ENCODE measurements at places on chromosomes 11 and 22.

- DNase-seq: no peak
These were observed 42.0 kb downstream of the SERPINH1 start for GRCh38 chr11:75603791-75604736.

DNA sequence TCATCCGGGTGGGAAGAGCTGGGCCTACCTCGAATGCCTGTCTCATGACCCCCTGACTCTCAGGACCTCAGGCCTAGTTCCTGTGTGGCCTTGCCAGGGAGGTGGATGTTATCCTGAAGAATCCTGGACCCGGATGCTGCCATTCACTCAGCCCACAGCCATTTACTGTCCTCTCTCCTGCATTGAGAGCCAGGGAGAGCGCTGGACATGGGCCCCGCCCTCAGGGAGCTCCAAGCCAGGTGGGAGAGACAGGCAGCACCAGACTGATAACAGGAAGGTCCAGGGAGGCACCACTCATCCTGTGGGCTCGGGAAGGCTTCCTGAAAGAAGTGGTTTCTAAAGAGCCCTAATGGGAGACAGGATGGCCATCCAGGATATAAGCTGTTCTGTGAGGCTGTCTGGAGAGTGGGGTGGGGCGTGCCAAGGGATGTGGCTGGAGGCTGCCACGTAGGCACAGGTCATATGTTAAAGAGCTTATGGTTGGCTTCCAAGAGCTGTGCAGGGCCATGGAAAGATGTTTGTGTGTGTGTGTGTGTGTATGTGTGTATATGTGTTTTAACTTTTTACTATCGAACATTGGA lies 8.6 kb downstream of the SERPINH1 start:
- no peak for DNase-seq

- no peak for DNase-seq
These were observed 58.7 kb downstream of the CHST1 start for GRCh38 chr11:45606514-45607281.

DNA sequence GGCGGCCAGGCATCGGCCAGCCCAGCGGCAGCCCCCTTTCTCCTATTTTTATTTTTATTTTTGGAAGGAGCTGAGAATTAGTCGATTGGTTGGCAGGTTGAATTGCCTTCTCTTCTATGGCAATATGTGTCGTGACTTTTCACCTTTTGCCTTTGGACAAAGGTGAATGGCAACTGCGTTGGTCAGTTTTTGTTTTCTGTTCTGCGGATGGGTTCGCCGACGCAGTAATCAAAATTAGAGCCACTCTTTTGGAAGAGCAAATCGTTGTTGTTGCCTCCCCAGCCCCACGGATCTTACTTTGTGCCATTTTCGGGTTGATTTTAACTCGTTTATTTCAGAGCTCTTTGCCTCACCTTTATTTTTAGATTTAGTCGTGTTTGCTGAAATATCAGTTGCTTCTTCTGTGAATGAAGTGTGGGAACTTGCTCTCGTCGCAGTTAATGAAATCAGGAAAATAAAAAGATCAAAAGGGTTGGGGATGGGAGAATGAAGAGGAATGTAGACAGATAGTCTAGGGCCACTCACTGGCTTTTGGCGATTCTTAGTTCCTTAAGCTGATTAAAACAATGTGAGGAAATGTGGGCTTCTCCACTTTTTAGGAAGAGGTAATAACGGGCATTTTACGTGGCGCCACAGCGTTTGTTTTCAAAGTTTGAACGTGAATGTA lies 1.6 kb downstream of the CECR2 start:
- no peak for DNase-seq

DNA sequence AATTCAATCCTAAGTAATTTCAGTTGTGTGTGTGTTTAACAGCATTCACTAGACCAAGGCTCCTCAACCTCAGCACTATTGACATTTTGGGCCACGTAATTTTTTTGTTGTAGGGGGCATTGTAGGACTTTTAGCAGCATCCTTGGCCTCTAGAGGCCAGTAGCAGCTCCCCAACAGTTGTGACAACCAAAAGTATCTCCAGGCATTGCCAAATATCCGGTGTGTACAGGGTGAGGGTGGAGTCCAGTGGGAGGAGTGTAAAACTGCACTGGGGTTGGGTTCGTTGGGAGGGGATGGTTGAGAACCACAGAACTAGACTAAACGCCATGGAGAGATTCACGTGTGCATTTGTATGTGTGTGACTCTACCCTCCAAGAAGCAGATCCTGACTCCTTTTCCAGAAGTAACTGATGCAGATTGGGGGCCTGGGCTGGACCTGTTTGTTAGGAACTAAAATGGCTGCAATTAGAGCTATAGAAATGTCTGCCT lies 5.9 kb upstream of the PHF21A start:
- DNase-seq: no peak

All from activated CD8-positive, alpha-beta memory T cell treated with anti-CD3 and anti-CD28 coated beads for 48 hours (primary cell).